ENCODE measurements at places on chromosomes 11 and 22.

GRCh38 chr11:46471943-46472661 is 80.5 kb upstream of the CHRM4 start:
- DNase-seq: no peak

DNA sequence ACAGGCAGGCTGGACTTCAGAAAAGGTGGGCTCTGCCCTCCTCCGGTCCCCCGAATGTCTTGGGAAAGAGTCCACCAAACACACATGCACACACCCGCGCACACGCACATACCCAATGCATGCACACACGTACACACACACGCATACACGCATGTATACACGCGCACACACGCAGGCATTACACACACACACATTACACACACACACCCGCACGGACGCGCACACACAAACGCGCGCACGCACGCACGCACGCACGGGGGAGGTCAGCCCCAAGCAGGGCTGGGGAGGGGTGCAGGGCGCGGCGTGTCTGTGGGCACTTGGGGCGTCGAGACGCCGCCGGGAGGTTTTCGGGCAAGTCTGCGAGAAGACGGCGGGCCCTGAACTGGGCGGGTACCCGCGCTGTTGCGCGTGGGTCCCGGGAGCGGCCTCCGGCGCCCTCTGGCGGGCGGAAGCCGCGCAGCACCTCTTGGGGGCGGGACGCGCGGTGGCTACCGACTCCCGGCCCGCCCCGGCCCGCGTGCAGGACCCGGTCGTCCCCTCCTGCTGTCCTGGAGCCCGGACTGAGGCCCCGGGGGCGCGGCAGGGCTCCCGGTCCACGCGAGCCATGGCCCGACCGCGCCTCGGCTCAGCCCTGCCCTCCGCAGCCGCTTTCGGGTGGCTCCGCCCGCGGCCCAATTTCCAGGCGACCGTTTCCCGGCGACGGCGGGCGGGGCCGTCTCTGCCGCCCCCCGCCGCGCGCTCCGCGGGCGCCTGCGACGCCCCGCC is 3.6 kb downstream of the SEPTIN5 start:
- DNase-seq: no peak

- no peak for DNase-seq
These were observed 2.8 kb upstream of the DUSP8 start for GRCh38 chr11:1574933-1575242.

DNA sequence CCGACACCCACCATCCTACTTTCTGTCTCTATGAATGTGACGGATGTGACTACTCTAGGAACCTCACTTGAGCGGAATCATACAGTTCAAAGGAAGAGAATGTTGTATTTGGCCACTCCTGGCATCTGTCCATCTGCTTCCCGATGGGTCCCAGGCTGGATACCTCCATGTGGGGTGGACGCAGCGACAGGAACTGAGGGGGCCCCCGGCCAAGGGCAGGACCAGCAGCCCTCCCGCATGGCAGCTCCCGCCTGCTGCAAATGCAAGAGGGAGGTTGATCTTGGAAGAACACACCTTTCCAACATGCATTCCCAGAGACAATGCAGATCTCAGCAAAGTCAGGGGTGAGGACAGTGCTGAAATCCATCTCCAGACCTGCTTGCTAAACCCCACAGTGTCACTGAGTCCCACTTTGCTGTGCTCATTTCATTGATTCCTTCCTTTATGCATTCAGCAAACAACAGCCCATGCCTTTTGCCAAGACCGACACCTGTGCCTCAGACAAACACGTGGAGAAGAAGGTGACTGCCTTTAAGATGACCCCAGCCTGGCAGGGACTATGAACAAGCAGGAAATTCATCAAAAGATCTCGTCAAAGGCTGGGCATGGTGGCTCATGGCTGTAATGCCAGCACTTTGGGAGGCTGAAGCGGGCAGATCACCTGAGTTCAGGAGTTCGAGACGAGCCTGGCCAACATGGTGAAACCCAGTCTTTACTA is 246.2 kb downstream of the CTTN start:
- DNase-seq: no peak

- DNase-seq: no peak
These were observed 21.2 kb downstream of the BLID start for GRCh38 chr11:122094836-122095235.

- DNase-seq: no peak
These were observed 242.2 kb upstream of the DDI1 start for GRCh38 chr11:103794262-103794661.

DNA sequence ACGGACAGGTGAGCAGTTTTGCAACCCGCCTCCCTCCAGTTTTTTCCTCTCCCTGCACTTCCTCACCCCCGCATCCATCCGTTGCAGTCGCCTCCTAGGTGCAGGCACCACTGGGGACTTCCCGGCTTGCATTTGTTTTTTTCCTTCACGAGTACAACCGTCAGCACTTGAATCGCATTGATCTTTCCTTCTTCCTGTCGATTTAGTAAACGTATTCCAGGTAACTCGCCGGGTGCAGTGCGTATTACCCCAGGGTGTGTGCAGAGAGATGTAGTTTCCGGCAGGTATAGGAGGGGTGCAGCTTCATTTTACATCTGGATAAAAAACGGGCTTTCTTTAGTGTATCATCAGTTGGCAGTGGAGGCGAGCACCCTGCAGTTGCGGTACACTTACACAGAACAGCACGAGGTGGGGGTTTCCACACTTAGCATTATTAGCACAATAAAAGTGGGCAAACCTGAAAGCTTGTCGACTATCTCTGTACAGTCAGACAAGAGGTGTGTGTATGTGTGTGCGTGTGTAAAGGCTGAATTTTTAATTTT is at the start of gene SORL1-AS1:
Gene SORL1-AS1, minus strand, starts transcription at position 359 of the 542 bp plus-strand sequence.
- DNase-seq: no peak

DNA sequence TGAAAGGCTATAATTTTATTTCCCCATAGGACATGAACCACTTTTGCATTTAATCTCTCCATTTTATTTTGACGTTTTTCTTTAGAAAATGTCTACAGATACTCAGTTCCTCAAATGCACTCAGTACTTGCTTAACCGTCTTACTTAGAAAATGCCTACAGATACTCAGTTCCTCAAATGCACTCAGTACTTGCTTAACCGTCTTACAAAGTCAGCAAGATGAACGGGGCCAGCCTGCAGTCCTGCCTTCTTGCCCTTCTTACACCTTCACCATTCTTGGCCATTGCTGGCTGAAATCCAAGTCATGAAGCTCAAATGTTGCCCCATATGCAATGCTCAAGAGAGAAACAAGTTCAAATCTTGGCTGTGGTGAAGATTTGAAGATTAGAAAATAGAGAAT is 34.1 kb downstream of the CSNK2A3 start:
- DNase-seq: no peak

DNA sequence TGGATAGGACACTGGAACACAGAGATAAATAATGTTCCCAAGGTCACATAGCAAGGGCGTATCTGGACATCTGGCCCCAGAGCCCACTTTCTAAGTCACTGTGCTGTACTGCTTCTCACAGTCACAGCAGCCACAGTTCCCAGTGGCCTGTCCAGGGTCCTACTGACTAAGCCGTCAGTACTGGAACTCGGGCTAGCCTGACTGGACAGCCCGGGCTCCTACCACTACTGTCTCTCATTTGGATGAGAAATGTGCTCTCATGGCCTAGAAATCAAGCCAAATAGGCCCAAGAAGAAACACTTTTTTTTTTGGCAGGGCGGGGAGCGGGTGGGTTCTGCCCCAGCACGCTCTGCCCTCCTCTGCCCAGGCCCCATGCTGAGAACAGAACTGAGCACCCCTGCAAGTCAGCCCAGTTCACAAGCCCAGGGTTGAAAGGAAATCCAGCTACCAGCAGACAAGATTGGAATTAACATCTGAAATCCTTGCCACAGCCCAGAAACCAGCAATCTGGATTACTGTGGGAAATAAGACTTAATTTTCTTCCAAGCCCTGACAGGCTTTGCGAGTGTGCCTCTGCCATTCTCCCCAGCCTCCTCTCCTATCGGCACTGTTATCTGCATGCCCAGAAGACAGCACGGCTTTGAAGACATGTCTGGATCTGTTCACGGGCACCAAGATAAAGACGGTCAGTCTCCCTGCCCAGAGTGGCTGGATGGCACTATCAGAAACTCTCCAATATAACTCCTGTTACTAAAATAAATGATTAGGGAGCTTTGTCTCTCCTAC is 182.9 kb upstream of the NCAM1 start:
- DNase-seq: no peak

DNA sequence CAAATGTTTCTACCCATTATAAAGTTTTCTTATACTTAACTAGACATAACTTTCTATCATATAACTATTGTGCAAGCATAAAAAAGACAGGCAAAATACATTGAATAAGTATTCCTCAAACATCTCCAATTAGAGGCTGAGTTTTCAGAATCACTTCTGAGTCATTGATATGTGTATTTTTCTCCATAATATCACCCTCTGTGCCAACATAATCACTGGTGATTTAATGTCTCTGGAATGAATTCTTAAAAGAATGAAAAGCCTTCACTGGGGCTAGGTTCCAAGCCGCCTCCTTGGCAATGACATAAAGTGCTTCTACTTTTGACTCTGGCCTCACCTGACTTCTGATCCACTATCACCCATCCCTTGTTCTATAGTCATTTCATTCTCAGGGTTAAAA is 197.0 kb upstream of the E2F8 start:
- no peak for DNase-seq

- DNase-seq: no peak
These were observed 57.5 kb downstream of the RPL27A start for GRCh38 chr11:8740129-8740528.

DNA sequence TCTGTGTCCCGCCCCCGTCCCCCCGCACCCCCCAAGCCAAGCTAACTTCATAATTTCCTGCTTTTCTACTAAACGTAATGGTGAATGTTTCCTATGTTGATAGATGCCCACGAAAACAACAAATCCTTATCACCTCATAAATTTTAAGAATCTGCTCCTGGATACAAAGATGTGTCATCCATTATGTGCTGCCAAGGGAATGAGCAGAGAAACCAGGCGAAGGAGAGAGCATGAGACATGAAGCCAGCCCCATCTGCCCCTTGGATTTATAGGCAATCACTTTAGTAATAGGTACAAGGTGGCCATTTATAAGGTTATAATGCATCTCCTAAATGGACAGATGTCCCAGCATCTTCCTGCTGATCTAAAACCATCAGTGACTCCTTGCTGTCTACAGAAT is 30.3 kb downstream of the LAYN start:
- no peak for DNase-seq

DNA sequence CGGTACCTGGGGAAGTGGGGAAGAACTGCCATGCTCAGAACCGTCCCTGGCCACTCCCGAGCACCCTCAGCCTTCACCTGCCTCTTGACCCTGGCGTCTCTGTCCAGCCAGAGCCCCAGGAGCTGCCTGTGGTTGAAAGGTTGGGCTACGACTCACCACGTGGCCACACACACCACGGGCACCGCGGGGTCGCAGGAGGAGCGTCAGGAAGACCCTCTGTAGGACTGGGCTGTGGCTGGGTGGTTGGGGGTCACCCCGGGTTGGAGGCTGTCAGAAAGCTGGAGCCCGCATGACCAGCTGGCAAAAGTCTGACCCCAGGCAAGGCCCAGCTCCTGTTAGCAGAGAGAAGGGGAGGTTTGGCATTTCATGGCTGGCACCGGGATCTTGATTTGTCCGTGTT is 11.5 kb downstream of the KRTAP5-5 start:
- no peak for DNase-seq

GRCh38 chr22:42945027-42945426 is 69.9 kb downstream of the PACSIN2 start:
- no peak for DNase-seq

DNA sequence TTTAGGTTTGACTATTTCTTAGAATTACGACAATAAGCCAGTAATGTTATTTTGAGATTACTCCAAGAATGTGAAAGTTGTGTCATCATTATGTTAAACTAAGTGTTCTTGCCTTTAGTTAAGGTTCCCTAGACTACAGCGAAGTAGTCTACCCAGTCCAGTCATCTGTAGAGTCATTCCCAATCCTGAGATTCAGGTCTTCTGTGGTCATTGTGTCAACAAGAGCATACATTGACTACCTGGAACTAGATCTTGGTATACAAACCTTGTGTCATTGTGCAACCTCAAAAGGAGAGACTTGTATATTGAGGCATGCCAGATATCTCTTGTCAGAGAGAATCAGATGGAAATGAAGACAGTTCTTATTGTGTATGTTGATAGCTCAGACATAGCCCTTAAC is 115.9 kb downstream of the ATM start:
- DNase-seq: no peak

DNA sequence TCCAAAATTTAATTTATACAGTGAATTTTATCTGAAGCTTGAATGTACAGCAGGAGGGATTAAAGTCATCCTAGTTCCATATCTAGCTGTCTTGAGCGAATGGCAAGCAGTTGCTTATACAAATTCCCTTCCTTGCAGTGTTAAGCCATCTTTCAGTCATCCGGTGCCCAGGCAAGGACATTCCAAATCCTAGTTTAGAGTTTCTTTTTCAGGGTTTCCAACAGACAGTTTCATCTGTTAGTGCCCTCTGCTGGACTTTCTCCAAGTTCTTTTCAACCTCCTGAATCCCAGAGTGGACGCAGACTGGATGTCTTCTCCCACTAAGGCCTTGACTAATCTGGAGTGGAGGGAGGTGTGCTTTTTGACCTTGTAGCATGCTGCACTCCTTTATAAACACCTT is 45.4 kb downstream of the GRAMD1B start:
- no peak for DNase-seq

DNA sequence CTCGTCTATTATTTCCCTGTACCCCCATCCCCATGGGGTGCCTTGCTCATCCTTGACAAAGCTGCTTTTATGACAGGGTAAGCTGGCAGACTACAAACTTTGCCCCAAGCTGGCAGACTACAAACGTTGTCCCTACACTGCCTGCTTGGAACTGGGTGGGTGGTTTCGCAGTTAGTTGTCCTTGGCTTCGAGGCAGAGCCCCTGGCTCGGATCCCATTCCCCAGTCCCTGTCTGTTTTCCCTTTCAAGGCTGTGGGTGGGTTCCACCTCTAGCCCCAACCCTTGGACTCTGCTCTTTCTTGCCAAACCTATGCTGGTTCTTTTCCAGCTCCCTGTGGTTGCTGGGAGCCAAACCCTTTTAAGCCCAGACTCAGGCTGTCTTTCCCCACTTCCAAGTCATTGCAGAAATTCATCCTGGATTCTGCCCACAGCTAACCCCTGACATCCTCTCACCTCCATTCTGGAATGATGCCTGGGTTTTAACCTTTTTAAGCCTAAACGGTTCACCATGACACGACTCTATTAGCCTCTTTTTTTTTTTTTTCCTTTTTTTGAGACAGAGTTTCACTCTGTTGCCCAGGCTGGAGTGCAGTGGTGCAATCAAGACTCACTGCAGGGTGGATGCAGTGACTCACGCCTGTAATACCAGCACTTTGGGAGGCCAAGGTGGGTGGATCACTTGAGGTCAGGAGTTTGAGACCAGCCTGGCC is 9.2 kb upstream of the RBM14 start:
- DNase-seq: no peak

DNA sequence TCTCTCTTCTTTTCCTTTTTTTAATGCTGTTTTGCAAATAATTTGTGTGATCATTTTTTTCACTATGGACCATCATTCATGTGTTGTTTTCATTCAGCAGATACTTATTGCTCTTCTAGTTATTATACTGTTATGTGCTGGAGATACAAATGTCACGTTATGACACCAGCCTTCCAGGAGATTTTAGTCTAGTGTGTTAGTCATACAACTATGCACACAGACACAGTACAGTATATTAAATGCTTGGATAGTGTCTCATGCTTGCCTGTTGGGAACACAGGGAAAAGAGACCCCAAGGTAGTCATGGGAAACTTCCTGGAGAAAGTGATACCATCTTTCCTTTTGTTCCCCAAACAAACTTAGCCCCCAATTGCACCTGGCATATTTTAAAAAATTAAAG is 116.1 kb downstream of the UVRAG start:
- no peak for DNase-seq

GRCh38 chr11:123559523-123559955 is 94.9 kb downstream of the SCN3B start:
- DNase-seq: no peak

GRCh38 chr22:25365491-25366261 is 146.2 kb downstream of the CRYBB2 start:
- no peak for DNase-seq
